ENCODE measurements at places on chromosomes 3 and 15. TPM values are rescaled to one million over a fixed set of nuclear protein-coding genes. Genes with fewer than 3 reads are reported as not detected.

Gene AVEN
- polyA plus RNA-seq, result 33.9 TPM

DNA sequence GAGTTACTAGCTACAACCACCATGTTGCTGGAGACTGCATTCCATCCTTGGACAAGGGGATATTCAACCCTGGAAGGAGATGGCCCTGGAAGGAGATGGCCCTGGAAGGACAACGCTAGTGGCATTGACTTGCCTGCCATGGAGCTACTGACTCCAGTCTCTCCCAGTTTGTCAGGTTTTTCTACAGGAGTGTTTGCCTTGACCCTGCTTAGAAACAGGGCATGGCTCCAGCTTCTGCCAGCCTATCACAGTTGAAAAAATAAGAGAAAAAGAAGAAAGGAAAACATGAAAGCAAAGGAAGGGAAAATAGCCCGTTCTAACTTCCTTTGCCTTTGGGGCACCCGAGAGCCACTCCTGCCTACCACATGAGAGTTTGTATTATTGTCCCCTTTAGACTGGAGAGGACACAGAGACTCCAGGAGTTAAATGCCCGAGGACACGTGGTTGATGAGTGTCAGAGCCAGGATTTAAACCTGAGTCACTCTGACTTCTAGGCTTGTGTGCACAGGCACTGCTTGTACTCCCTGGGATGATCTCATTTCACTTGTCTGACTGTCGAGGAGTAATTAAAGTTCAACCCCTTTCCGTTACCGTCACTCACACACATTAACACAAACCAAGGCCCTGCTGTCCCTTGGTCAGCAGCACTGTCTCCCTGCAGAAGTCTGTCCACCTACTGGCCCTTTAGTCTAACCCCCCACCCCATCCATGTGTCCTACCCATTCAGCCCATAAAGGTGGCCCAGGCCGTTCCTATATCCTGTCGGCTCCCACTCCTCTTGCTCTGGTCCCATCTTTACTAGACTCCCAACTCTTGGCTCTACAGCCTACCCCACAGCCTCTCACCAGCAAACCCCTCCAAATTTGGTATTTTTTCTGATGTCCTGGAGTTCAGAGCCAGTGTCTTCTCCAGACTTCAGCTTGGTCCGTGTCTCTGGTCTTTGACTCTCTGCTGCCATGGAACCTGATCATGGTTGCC is 46.1 kb downstream of the C2CD4A start:
- no peak for DNase-seq
- no peaks in the 10 kb centered on the region for H3K27me3 ChIP-seq
- no peak overlapping the region for H3K4me3 ChIP-seq
- H3K4me1 ChIP-seq, result peaks cover 27% of the 10 kb centered on the region
- H3K27ac ChIP-seq, result no peak overlapping the region

GRCh38 chr3:149489060-149489690 is 14.7 kb downstream of the TM4SF4 start:
- no peaks in the 10 kb centered on the region for H3K4me1 ChIP-seq
- DNase-seq, result no peak
- H3K4me3 ChIP-seq, result no peak overlapping the region
- H3K36me3 ChIP-seq, result no peaks in the 10 kb centered on the region

Gene CCDC54
- not detected for polyA plus RNA-seq

DNA sequence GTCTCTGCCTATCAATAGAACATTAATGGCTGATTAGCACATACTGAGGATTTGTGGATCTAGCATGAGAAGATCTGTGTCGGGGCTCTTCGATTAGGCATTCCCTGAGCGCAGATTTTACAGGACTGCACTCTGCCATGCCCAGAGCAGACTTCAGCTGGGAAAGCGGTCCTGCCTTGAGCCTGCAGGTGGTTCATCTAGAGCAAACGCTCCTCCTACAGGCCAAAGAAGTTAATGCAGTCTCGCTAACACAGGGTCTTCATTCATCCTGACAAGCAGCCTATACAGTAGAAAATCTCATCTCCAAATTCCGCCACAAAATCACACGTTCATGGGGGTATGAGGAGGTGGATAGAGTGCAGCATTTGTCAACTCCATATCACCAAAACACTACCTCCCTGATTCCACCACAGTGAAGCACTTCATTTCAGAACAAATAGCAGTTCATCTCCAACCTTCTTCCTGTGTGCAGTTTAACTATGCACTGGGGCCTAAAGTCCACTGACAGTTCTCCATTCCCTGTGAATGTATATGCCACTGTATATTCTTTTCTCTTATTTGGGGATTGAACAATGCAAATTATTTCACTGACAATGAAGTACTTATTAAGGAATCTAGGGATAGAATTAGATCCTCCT is 405.8 kb downstream of the IGSF11 start:
- no peaks in the 10 kb centered on the region for H3K27me3 ChIP-seq

GRCh38 chr3:10196389-10197052 is 31.8 kb downstream of the IRAK2 start:
- H3K27ac ChIP-seq, result no peak overlapping the region
- no peaks in the 10 kb centered on the region for H3K27me3 ChIP-seq
- H3K4me1 ChIP-seq, result peaks cover 60% of the 10 kb centered on the region

- DNase-seq, result no peak
- no peaks in the 10 kb centered on the region for H3K27me3 ChIP-seq
- H3K36me3 ChIP-seq, result no peaks in the 10 kb centered on the region
- H3K4me3 ChIP-seq, result no peak within 1 kb of the TSS
- no peaks in the 10 kb centered on the region for H3K4me1 ChIP-seq
Measured at GRCh38 chr3:127287840-127288239, at the start of gene PRR20G. Gene PRR20G, minus strand, starts transcription at chr3:127288046. Its CDS starts 681 bp downstream, at chr3:127287365.

DNA sequence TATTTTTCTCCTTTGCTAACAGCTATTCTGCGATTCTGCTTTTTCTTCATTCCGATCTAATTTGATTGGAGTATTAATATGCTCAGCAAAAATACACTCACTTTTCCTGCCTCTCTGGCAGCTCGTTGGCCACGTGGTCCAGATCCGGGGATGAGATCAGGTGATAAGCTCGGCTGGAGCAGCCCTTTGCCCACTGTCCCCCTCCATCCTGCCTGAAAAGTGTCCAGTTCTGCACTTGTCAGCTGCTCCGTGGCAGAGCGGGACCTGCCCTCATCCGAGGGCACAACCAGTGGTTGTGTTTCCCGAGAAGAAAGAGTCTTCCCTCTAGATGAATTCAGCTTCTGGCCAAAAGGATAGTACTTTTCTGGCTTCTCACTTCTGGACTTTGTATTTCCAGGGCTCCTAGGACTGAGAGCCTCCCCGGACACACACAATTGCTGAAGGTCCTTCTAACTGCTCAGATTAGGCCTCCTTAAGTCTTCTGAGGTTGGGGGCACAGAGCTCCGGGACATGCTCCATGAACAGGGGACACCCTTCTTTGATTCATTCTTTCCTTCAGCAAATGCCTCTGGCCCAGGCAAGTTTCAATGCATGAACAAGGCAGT is 103.9 kb upstream of the ALDH1A3 start:
- H3K27me3 ChIP-seq, result no peaks in the 10 kb centered on the region
- H3K4me3 ChIP-seq, result no peak overlapping the region
- H3K4me1 ChIP-seq, result no peaks in the 10 kb centered on the region
- no peak for DNase-seq
- H3K27ac ChIP-seq, result no peak overlapping the region

GRCh38 chr3:42805141-42805821 is 991 bp upstream of the HIGD1A start:
- H3K36me3 ChIP-seq, result no peaks in the 10 kb centered on the region
- H3K27me3 ChIP-seq, result no peaks in the 10 kb centered on the region
- H3K4me1 ChIP-seq, result peaks cover 19% of the 10 kb centered on the region
- H3K27ac ChIP-seq, result no peak overlapping the region
- DNase-seq, result peak; percentile 40
- peak overlapping the region; percentile 71 for H3K4me3 ChIP-seq

DNA sequence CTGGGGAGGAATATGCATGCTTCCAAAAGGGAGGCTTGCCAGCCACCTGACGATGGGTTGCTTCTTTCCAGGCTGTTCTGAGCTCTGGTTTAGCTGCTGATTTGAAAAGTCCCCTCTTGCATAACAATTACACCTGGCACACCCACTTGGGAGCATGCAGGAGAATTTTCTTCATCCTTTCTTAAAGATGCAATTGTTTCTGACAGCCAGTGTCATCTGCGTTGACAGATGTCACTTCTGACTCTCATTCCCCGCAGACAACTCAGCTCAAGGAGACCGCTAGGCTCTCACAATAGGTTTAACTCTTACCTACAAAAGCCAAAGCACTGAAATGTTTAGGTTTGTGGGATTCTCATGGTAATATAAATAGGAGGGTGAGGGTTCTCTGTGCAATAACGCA is 185.6 kb upstream of the SYNPR start:
- no peaks in the 10 kb centered on the region for H3K36me3 ChIP-seq
- H3K27ac ChIP-seq, result no peak overlapping the region
- no peaks in the 10 kb centered on the region for H3K27me3 ChIP-seq
- no peaks in the 10 kb centered on the region for H3K4me1 ChIP-seq
- H3K4me3 ChIP-seq, result no peak overlapping the region
- DNase-seq, result no peak

Gene RSL24D1
- polyA plus RNA-seq, result 32.3 TPM

DNA sequence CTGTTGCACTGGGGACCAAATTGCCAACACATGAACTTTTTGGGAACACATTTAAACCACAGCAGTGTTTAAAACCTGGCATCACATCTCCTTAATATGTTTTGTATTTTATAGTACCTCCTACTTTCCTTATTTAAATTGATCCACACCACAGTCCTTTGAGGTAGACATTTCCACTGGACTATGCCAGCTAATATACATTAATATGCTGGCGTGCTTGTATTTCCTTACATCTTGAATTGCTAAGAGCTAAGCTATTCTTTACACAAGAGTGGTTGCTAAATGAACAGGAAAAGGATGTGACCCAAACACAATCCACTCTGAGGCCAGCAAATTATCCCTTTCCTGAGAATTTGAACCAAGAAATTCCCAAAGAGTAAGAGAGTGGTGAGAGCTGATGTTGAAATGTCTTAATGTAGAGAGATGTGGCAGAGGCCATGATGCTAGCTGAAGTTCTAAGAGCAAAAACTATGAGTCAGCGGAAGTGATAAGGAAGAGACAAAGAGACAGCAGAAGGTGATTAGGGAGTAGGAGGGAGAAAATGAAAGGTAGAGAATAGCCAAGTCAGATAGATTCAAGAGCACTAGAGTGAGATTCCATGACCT is 131.2 kb downstream of the CD47 start:
- no peaks in the 10 kb centered on the region for H3K27me3 ChIP-seq
- no peaks in the 10 kb centered on the region for H3K36me3 ChIP-seq
- H3K27ac ChIP-seq, result no peak overlapping the region

Gene C3orf20
- polyA plus RNA-seq, result not detected

DNA sequence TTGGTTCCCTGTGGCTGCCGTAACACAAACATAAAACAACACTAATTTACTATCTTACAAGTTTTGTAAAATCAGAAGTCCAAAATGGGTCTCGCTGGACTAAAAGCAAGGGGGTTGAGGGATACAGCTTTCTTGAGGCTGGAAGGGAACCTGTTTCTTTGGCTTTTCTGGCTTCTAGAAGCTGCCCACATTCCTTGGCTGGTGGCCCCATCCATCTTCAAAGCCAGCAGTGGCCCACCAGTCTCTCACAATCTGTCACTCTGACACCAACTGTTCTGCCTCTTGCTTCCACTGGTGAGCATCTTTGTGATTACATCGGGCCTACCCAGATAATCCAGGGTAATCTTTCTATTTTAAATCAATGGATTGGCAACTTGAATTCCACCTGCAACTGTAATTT is 1.1 kb upstream of the ANPEP start:
- H3K27ac ChIP-seq, result no peak overlapping the region
- H3K36me3 ChIP-seq, result no peaks in the 10 kb centered on the region
- no peak overlapping the region for H3K4me3 ChIP-seq
- peaks cover 16% of the 10 kb centered on the region for H3K4me1 ChIP-seq
- peaks cover 48% of the 10 kb centered on the region for H3K27me3 ChIP-seq

DNA sequence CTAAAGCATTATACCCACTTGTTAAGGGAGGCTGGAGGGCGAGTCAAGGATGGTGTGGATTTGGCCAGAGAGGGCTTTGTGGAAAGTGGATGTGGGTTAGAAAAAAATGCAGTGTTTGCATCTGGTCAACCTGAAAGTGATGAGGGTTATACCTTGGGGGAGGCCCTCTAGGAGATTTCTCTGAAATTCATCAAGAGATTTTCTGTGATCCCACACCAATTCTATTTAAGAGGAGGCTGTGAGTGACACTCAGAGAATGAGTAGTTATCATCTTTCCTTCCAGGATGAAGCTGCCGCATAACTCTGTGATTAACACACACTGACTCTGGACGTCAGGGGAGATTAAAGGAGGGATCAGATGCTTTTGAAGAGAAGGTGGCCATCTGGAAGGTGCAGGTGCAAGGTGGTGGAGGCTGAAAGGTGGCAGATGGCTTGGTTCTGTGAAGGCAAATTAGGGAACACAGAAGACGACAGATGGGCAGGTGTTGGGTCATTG is 54.8 kb downstream of the ANAPC13 start:
- H3K4me1 ChIP-seq, result no peaks in the 10 kb centered on the region
- no peak overlapping the region for H3K27ac ChIP-seq
- H3K4me3 ChIP-seq, result no peak overlapping the region
- DNase-seq, result no peak
- no peaks in the 10 kb centered on the region for H3K36me3 ChIP-seq
- H3K27me3 ChIP-seq, result no peaks in the 10 kb centered on the region

- peak overlapping the region; percentile 63 for H3K27ac ChIP-seq
- H3K4me3 ChIP-seq, result no peak overlapping the region
- peak; percentile 83 for DNase-seq
Measured at GRCh38 chr3:14725564-14726440, 50.9 kb downstream of the C3orf20 start.

GRCh38 chr3:23826382-23827064 is 20.8 kb downstream of the UBE2E1 start:
- peaks cover 15% of the 10 kb centered on the region for H3K4me1 ChIP-seq
- no peaks in the 10 kb centered on the region for H3K27me3 ChIP-seq
- no peak overlapping the region for H3K4me3 ChIP-seq

Data from heart right ventricle (tissue), 16 donors.